ENCODE measurements at places on chromosomes 1 and 21. TPM values are rescaled to one million over a fixed set of nuclear protein-coding genes. Genes with fewer than 3 reads are reported as not detected.

Gene FMO4
- total RNA-seq: 2.6 TPM

Gene TMEM269
- total RNA-seq: not detected

Gene TMEM240
- 3.1 TPM for total RNA-seq

Gene AK5
- 24.6 TPM for total RNA-seq

Gene APCS
- not detected for total RNA-seq

Gene ITSN1
- 44.2 TPM for total RNA-seq

Gene C1orf116
- under 0.01 TPM for total RNA-seq

Gene ANGPTL1
- 1.6 TPM for total RNA-seq

Gene CSRP1
- 117 TPM for total RNA-seq

Gene DRAXIN
- total RNA-seq: under 0.01 TPM

Gene ACAP3
- 33.6 TPM for total RNA-seq

Gene ETS2
- total RNA-seq: 17.0 TPM

Gene ITLN2
- total RNA-seq: not detected

Gene ZNF593OS
- under 0.01 TPM for total RNA-seq

Gene SLC66A1
- total RNA-seq: 24.3 TPM

Gene ARHGEF16
- 1.2 TPM for total RNA-seq

Gene SKI
- total RNA-seq: 22.3 TPM

Gene TAF12
- 30.3 TPM for total RNA-seq

Gene CZIB
- total RNA-seq: 49.2 TPM

Gene AZIN2
- total RNA-seq: 10.3 TPM

Gene PLEKHN1
- 1.2 TPM for total RNA-seq

Gene B3GALT2
- not detected for total RNA-seq

Gene TARBP1
- total RNA-seq: 22.4 TPM

Gene ROR1
- total RNA-seq: 41.2 TPM

Gene KLHDC7A
- not detected for total RNA-seq

Gene SFPQ
- total RNA-seq: 207 TPM

Gene AADACL4
- not detected for total RNA-seq

Gene HES5
- total RNA-seq: not detected

Gene MYCL
- 0.37 TPM for total RNA-seq

Gene PTAFR
- not detected for total RNA-seq

Gene LRRC7
- not detected for total RNA-seq

Gene PCP4L1
- not detected for total RNA-seq

Gene STK40
- total RNA-seq: 10.4 TPM

Gene SAMD13
- 1.4 TPM for total RNA-seq

Gene SIPA1L2
- 0.73 TPM for total RNA-seq

Gene FAM177B
- total RNA-seq: not detected

Gene KRTAP13-2
- total RNA-seq: not detected

Gene RPE65
- total RNA-seq: not detected

Gene SH3BGR
- 0.98 TPM for total RNA-seq

Gene SHE
- under 0.01 TPM for total RNA-seq

Gene CNR2
- not detected for total RNA-seq

Gene ANGPTL3
- under 0.01 TPM for total RNA-seq

Gene PALMD
- total RNA-seq: 0.37 TPM

Gene GFI1
- under 0.01 TPM for total RNA-seq

Gene MTMR11
- 4.4 TPM for total RNA-seq

Gene GBP4
- total RNA-seq: 0.37 TPM

All from subcutaneous preadipocyte (primary cell).